ENCODE measurements at places on chromosomes 4 and X.

DNA sequence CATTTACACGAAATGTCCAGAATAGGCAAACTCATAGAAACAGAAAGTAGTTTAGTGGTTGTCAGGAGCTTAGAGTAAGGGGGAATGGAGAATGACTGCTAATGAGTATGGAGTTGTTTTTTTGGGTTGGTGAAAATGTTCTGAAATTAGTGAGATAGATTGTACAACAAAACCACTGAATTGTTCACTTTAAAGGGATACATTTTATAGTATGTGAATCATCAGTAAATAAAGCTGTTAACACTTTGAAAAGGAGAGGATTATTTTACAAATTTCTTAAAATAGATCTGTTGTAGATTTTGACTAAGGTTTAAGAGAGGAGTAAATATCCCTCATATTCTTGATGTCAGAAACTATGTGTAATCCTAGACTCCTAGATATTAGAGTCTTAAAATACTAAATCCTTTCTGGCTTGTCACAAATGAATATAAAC, 82.7 kb downstream of the RAPGEF2 start:
- no peak for DNase-seq

- no peak for DNase-seq
Measured at GRCh38 chr4:112647785-112648184, 10.8 kb downstream of the LARP7 start.

- DNase-seq = no peak
Measured at GRCh38 chrX:148049441-148049840, 68.3 kb downstream of the FMR1NB start.

GRCh38 chrX:9132036-9132638, 98.2 kb upstream of the FAM9B start:
- DNase-seq = no peak

DNA sequence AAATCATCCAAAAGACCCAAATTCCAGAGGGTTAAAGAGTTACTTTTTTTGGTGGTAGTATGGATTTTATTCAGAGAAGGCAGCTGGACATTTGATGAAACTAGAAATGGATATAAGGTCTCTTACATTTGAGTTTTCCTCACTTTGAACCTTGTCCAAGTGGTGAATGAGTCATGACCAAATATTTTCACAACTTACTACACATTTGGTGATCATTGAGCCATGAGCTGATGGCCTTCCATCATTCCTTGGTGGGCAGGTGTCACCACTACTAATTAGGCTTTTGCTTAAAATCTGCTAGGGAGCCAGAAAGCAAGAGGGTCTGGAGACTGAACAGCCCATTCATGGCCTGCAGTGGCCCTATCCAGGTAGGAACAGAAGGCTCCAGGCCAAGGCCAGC, 620.2 kb upstream of the INTU start:
- DNase-seq = no peak

- no peak for DNase-seq
Measured at GRCh38 chr4:182901337-182901736, 15.8 kb downstream of the DCTD start.

- no peak for DNase-seq
Measured at GRCh38 chr4:173680278-173680677, 150.2 kb upstream of the HAND2 start.

DNA sequence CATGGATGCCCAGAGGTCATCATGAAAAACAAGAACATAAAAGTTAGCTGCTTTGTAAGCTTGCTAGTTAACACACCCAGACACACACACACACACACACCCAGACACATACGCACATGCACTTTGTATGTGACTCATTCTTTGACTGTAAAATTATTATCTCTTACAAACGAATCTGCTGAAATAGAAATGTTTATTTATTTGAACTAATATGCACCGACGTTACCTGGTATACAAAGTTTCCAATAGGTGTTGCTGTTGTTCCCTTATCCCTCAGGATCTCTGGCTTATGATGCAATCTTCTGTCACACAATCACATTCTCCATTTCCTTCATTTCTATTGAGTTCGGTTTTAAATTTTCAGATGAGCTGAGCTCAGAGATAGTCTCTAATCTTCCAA, 209.3 kb downstream of the PTTG2 start:
- DNase-seq = no peak

DNA sequence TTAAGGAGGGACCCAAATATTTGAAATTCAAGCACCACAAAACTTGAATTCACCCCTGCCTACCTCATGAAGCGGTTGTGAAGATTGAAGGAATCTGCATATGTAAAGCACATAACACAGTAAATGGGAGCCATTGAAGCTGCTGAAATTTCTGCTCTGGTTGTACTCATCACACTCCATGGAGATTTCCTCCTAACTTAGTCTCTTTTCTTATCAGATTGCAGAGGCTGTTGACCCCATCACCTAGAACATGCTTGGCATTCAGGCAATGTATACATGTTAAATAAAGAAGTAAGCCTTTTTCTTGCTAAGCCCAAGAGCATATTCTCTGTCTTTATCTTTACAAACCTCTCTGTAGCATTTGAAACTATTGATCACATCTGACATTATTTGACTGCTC, 104.9 kb upstream of the TNIP3 start:
- DNase-seq = no peak

GRCh38 chr4:136241221-136241986, 1290.9 kb downstream of the PCDH18 start:
- DNase-seq = no peak

GRCh38 chr4:153794006-153794405, 5.1 kb upstream of the SFRP2 start:
- no peak for DNase-seq

- no peak for DNase-seq
Measured at GRCh38 chr4:102612210-102612609, 111.1 kb downstream of the NFKB1 start.

DNA sequence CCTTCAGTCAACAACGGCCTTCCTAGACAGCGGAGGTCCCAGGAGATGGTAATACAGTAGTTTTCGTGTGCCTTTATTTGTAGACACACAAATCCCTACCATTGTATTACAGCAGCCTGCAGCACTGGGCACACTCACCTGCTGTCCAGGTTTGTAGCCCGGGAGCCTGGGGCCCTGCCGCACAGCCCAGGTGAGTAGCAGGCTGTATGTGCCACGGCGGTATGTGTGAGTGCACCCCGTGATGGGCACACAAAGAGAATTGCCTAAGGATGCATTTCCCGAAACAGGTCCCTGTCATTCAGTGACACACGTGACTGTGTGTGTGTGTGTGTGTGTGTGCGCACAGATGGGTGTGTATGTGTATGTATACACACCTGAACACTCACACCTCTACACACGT, 8.1 kb upstream of the SLC25A6 start:
- no peak for DNase-seq

- DNase-seq = no peak
Measured at GRCh38 chr4:177315767-177316464, 6.2 kb downstream of the NEIL3 start.

- no peak for DNase-seq
Measured at GRCh38 chr4:81807386-81807785, 335.7 kb upstream of the RASGEF1B start.

- no peak for DNase-seq
Measured at GRCh38 chr4:5503336-5503936, 204.9 kb downstream of the EVC2 start.

Data from hippocampal formation (tissue), 2 donors.